ENCODE measurements at places on chromosomes 16 and 17.
A peak's percentile ranks its signal among the peaks of the same experiment; 100 is the strongest.

GRCh38 chr17:14903854-14904253 is 361.3 kb downstream of the PMP22 start:
- DNase-seq, result no peak

GRCh38 chr17:42608305-42609181 is 631 bp downstream of the RETREG3 start:
- no peak for DNase-seq

GRCh38 chr16:8543258-8543657 is 47.1 kb downstream of the TMEM114 start:
- DNase-seq, result no peak

GRCh38 chr17:78019976-78020716 is 61.6 kb downstream of the TNRC6C start:
- no peak for DNase-seq

DNA sequence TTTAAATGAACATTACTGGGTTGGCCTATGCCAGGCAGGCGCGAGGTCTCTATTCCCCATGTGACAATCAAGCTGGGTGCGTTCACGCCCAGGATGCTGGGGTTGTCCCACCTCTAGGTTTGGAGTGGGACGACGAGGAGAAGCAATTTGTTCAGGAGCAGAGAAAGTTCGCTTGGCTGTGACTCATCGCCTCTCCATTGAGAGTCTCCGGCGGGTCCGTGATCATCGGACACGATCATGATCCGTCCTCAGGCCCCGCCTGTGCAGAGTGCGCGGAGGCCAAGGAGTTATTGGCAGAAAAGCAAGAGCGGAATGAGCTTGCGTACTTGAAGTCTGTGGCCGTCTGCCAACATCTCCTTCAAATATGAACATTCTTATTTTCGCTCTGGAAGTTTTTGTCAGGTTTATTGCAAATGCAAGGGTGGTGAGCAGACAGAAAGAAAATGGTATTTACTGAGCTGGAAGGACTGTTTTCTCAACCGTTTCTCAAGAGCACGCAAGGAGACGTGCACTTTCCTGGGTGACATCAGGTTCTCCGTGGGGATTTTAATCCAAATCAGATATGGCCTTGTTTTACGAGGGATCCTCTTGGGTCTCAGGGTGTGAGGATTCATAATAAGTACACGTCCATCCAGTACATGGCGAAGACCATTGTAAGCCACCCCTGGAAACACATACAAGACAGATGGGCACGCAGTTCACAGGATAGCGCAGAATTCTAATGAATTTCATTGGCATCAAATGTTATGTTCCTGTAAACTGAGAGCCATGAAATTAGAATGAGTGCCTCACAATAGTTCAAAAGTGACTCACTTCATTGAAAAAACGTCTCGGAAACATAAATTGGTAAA is 70.1 kb upstream of the CREBBP start:
- peak; percentile 86 for DNase-seq

- DNase-seq, result no peak
Measured at GRCh38 chr16:35732046-35732810, 2272.8 kb downstream of the TP53TG3F start.

DNA sequence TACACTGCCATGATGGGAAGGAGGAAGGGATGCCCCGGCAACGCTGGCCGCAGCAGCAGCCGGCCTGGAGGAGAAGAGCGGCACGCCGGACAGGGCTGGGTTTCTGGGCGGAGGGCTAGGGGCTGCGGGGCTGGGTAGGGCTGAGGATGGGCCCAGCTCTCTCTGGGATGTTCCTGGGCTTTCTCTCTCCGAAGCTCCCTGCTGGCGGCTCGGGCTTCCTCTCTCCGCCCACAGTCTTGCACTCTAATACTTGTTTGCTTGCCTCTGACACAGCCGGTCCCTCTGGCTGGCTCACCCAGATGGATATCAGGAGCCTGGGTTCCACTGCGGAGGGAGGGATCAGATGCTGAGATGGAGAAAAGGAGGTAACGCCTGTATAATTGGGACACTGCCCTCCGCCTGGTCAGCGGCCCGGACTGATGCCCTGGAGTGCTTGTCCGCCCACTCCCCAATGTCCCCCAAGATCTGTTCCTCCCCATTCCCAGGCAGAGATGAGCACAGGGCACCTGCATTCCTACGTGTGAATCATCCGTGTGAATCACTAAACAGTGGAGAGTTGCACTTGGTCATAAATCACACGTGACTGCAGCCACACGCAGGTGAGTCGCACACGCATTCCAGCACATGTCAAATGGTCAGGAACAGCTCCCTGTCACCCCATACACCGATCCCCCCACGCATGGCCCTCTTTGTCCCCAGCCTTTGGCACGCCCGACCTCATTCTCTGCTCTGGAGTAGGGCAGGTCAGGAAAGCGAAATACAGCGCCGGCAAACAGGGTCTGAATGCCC is at the start of gene ALOXE3:
TSS of gene ALOXE3 (minus strand) at position 535 of the 789 bp plus-strand sequence. CDS start at position 11, 524 bp downstream.
- no peak for DNase-seq

- DNase-seq, result no peak
Measured at GRCh38 chr17:45951403-45951802, 47.6 kb upstream of the STH start.

GRCh38 chr17:31568539-31568938 is 177.1 kb downstream of the RAB11FIP4 start:
- DNase-seq, result no peak

GRCh38 chr17:300881-301280 is 51.7 kb downstream of the RPH3AL start:
- no peak for DNase-seq

DNA sequence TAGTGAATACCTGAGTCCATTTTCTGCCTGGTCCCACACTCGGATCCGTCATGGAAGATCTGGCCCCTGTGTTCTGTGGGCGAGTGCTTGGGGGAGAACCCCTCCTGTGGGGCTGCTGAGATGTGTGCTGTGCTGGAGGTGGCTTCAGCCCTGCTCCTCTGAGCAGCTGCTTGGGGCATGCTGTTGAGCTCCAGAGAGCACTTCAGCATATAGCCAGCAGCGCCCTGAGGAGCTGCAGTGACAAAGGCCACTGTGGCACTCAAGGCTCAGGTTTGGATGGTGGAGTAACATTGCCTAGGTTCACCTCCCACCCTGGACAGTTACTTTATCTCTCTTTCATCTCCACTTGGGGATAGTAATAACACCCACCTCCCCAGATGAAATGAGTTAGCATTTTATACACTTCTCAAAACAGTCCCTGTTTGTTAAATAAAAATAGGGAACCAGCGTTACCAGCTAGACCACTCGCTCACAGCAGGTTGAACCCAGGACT is 75.3 kb downstream of the KSR1 start:
- DNase-seq, result no peak

DNA sequence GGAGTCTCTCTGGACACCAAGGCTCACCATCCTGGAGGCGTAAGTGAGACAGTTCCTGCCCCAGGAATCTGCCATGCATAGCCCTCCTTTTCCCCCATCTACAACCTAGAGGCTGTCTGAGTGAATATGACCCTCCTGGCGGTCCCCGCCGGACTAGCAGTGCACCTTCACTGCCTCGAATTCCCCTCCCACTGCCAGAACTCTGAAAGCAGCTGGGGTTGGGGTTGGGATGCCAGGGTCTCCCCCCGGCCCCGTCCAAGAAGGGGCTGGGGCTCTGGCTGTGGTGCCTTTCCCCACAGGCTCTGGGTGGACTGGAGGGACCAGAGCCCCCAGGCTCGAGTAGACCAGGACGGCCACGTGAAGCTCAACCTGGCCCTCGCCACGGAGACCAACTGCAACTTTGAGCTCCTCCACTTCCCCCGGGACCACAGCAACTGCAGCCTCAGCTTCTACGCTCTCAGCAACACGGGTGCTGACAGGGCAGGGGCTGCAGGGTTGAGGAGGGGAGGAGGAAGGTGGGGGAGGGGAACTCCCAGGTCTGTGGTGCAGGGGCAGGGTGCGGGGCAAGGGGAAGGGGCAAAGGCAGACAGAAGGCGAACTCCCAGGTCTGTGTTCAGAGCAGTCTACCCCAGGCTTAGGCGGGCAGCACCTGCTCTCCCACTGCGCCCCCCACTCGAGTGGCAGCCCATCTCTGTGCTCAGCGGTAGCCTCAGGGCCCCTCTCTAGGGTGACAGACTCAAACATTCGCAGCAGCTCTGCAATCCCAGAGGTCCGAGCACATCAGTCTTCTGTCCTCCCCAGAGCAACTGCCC is 1.2 kb downstream of the ZACN start:
- DNase-seq, result no peak

DNA sequence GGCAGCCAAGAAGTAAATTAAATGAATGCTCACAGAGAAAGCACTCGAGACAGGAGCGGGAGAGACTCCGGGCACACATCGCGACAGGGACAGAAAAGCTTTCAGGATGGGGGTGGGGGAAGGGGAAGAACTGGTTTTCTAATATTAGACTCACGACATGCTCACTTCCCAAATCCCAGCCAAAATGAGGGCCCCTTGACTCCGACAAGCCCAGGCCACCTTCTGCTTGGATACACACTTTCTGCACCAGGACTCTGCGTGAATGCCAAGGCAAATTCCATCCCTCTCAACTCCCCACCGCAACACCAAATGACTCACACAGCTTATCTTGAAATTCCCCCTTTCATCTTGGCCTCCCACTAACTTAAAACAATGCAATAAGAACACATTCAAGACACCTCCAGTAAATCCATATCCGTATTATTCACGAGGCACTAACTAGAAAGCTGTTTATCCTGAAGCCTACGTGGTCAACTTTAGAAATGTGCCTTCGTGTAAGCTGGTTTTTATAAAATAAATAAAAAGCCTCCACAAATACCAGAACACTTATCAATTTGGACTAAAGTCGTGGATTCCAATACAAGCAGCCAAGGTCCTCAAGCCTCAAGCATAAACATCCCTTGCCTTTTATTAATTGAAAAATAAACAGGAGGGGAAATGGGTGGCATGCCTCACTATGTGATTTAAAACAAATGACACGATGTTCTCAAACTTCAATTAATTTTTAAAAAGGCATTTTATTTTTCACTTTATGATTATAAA is 46.1 kb downstream of the NXN start:
- DNase-seq, result no peak

- peak; percentile 84 for DNase-seq
Measured at GRCh38 chr16:86355531-86355930, 154.8 kb upstream of the FOXF1 start.

DNA sequence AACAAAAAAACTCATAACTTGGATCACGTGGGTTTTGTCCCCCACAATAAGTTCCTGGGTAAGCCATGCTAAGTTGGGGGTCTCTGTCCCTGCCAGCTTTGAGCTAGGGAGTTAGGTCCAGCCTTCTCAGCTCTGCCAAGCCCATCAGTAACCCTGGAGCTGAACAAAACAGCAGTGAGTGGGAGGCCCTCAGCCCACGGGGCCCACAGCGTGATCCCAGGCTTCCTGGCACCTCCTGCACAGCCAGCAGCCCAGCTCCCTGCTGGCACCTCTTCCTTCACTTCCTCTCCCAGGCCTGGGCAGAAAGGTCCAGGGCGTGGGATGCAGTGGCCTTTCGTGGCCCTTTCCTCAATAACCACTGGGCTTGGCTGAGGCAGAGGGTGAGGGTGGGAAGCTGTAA is 35.5 kb upstream of the CDC42EP4 start:
- DNase-seq, result no peak

- DNase-seq, result no peak
Measured at GRCh38 chr16:61421111-61421510, 615.1 kb downstream of the CDH8 start.

- DNase-seq, result no peak
Measured at GRCh38 chr17:71824671-71825070, 296.1 kb upstream of the SOX9 start.

GRCh38 chr16:80105160-80105559 is 435.6 kb upstream of the DYNLRB2 start:
- no peak for DNase-seq

DNA sequence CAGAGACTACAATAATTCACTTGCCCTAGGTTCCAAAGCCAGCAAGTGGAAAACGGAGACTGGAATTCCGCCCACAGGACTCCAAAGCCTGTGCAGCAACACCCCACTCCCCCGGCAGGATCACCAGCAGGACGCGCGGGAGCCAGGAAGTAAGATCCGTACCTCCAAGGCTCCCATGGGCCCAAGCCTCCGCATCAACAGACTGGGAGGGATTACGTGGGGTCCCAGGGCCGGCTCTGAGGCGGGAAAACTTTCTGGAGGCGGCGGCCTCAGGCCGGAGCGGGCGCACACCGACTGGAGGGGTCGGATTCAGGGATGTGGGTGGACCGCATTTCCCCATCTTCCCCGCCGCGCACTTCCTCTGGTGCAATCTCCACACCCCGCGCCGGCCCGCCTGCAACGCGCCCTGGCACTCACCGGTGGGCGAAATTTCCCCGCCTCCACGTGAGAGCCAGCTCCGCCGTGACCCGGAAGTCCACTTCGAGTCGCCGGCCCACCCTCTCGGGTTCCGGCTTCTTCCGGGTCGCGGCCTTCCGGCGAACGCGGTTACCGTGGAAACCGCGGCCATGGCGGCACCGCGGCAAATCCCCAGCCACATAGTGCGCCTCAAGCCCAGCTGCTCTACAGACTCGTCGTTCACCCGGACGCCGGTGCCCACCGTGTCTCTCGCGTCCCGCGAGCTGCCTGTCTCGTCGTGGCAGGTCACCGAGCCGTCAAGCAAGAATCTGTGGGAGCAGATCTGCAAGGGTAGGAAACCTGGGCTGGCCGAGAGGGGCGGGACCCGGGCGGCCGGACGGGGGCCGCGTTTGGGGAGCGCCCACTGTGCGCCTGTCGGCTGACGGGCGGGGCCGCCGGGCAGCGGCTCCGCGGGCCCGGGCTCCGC is at the start of the genes IQCK and KNOP1:
TSS of gene IQCK (plus strand) at position 531 of the 883 bp plus-strand sequence. CDS start at position 567, 36 bp downstream.
TSS of gene KNOP1 (minus strand) at position 487 of the 883 bp plus-strand sequence. CDS start 3,192 bp downstream, outside the sequence.
- peak; percentile 78 for DNase-seq

- DNase-seq, result peak; percentile 64
Measured at GRCh38 chr16:75251280-75252048, at the start of gene BCAR1. Gene BCAR1 (minus strand): TSS chr16:75251624. CDS start chr16:75251482, 142 bp downstream.

GRCh38 chr16:47528431-47528830 is 67.3 kb downstream of the PHKB start:
- DNase-seq, result no peak

GRCh38 chr17:42798383-42799380 is at the start of the genes CNTD1 and COA3:
Gene CNTD1 (plus strand): TSS chr17:42798861. CDS start chr17:42799068, 207 bp downstream.
Gene COA3 (minus strand): TSS chr17:42798704. CDS start chr17:42798681, 23 bp downstream.
- DNase-seq, result peak; percentile 84

DNA sequence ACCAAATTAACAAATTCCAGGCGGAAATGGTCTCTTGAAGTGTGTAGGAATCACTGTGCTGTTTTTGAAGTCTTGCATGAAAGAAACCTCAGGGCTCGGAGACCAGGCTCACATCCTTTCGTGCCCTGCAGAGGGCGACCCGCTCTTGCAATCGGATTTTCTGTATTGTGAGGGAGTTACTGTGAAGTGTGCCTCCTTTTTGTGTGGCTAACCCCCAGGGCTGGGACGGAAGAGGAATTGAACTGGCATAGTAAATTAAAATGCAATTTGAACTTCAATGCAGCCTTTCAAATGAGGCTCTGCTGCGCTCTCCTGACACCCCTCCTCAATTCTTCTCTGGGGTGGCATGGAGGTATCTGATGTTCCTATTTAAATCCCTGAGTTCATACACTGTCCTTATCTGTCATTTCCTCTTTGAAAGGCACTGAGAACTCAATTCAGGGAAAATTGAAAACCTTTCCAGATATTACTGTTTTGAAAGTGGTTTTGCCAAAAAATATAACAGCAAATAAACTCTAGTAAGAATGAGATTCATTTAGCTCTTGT is 51.5 kb upstream of the MGAT5B start:
- peak; percentile 24 for DNase-seq
